ENCODE measurements at places on chromosomes 11 and 22.

DNA sequence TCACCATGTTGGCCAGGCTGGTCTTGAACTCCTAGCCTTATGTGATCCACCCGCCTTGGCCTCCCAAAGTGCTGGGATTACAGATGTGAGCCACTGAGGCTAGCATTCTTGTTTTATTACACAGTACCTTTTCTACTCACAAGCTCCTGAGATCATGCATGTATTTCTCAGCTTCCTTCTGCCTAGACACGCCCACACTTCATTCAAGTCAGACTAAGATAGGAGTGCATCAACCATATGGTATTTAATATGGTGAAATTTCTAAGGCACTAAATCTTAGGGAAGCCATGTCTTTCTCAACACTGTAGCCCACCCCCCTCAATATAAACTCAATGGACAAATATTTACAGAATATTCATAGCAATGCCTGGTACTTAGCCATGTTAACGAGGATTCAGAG is 62.1 kb downstream of the SLC25A17 start:
- no peak for DNase-seq

GRCh38 chr11:96044747-96045146 is 120.8 kb upstream of the MTMR2 start:
- no peak for DNase-seq

GRCh38 chr22:19639610-19640135 is 74.6 kb upstream of the SEPTIN5 start:
- DNase-seq, result no peak

DNA sequence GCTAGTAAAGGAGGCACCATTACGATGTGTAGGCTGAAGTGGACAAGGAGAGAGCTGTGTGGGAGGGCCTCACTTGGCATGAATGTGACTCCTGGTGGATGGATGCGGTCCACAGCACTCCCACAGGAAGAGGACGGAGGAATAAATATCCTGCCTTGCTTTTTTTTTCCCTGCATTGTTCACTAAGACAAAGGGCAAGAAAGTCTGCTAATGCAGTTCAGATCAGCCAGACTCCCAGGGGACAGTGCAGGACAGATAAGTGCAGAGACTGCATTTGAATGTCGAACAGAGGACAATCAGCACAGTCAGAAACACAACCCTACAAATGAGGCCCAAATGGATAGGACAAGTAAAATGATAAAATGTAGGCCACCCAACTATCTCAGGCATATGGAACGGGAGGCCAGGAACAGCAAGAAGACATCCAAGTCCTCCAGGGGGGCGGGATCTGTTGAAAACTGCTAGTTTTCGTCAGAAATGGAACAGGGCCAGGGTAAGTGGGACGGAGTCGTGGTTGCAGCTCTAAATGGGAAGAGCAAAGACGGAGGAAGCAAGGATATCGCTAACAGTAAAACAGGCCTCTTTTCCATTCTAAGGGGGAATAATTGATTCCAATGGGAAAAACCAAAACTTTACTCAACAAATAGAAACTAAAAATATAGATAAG is 25.2 kb upstream of the OR8B8 start:
- no peak for DNase-seq

- no peak for DNase-seq
Measured at GRCh38 chr11:64037027-64037634, 1.4 kb downstream of the FLRT1 start.

GRCh38 chr22:31945971-31946680 is 1.8 kb downstream of the YWHAH start:
- DNase-seq, result no peak

DNA sequence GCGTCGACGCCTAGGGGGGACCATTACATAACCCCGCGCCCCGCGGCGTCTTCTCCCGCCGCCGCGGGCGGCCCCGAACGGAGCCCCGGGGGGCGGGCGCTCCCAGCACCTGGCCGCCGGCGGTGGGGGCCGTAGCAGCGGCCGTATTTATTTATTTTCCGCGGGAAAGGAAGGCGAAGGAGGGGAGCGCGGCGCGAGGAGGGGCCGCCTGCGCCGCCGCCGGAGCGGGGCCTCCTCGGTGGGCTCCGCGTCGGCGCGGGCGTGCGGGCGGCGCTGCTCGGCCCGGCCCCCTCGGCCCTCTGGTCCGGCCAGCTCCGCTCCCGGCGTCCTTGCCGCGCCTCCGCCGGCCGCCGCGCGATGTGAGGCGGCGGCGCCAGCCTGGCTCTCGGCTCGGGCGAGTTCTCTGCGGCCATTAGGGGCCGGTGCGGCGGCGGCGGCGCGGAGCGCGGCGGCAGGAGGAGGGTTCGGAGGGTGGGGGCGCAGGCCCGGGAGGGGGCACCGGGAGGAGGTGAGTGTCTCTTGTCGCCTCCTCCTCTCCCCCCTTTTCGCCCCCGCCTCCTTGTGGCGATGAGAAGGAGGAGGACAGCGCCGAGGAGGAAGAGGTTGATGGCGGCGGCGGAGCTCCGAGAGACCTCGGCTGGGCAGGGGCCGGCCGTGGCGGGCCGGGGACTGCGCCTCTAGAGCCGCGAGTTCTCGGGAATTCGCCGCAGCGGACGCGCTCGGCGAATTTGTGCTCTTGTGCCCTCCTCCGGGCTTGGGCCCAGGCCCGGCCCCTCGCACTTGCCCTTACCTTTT is at the start of gene EP300:
Gene EP300 (plus strand): TSS at position 570 of the 795 bp plus-strand sequence. CDS start 413 bp downstream, outside the sequence.
- DNase-seq, result peak; percentile 74

GRCh38 chr11:104968856-104969776 is 742 bp upstream of the CASP4 start:
- DNase-seq, result no peak

DNA sequence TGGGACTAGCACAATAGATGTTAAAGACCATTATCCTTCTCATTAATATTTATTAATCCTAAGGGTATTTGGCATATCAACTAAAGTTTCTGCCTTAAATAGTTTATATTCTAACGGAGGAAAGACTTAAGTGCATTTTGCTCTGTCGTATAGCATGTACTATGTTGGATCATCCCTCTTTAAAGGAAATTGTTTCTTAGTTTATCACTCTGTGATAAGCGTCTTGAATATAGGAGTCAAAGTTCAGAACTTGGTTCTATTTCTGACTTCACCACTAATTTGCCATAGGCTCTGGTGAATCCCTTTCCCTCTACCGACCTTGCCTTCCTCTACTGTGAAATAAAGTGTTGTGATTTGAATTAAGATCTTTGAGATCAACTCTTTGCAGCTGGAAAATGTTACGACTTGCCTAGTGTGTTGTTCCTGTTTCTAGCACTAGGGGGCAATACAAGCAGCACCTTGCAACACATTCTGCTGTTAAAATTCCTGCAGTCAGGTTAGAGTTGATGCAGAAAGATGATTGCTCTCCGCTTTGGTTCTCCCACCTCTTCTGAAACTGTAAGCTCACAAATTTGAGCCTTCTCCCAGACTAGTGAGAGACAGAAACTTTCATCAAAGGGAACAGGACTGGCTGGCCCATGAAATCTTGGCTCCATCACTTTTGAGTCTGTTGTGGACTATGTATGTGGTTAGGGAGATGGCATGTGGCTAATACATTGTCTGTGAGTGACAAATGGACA is 27.8 kb upstream of the ZNRF3 start:
- DNase-seq, result no peak

DNA sequence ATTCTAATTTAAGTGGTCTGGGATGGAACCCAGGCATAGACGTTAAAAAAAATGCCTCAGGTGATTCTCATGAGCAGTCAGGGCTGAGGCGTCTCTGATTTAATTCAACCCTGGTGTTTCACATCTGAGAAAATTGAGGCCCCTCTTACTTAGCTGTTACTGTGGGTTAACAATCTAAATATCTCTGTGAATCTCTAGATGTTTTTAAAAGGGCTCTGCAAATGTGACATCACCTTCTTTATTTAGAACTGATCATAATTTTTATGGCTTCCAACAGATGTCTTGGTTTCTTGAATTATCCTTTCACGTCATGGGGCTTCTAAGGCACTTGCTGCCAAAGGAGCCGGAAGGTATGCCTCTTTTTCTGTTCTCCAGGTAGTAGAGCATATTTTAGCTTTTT is 76.1 kb upstream of the LIN7C start:
- DNase-seq, result no peak

DNA sequence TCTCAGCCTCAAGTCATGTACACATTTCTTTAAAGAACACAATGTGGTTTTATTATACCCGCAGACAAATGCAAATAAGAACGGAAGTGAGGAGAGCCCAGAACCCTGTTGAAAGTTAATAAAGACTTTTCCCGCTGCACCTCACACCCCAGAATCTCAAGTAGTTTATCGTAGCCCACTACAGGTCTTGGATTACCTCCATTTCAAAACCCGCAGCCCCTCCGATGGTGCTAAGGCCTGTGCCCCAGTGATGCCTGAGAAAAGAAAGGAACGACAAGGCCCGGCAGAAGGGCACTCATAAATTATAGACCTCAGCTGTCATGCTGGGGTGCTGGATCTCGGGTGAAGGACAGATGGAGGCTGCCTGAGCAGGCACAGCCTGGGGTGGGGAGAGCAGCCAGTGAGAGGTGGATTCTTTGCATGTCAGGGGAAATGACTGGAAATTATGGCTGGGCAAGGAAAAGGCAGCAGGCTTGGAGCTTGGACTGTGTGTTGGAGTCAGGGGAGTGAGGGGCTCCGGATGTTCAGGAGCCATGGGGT is 354.1 kb downstream of the NTM start:
- DNase-seq, result no peak

- DNase-seq, result no peak
Measured at GRCh38 chr22:42769238-42769573, 48.5 kb upstream of the A4GALT start.

DNA sequence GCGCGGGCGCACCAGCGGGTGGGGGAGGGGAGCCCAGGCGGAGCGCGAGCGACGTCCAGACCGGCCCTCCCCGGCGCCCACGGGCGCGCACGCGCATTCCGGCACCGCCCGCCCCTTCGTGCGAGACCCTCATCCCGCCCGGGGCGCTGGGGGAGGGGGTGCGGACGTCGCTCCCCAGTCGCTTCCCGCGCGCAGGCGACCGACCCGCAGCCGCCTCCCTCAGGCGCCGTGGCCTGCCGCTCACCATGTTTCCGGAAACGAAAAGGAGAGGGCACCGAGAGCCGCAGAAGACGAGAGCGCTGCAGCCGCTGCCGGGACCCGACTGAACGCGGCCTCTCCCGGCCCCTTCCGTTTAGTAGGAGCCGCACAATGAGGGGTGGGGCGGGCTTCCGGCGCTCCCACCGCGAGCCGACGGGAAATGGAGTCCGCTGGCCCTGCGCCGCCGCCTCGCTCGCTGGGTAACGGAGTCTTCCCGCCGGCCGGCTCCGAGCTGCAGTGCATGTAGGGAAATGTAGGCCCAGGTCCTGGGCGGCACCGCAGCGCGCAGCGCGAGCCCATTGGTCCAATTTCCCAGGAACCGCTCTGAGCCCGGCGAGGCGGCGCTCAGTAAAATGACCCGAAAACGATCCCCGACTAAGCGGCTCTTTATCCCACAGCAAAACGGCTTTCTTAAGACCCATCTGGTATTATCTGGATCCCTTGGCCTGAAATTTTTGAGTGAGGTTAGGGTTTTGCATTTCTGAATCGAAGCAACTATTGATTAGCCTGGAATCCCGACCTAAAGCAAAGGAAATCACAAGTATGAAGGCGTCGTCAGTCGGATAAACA is at the start of gene CFL1:
Gene CFL1 (minus strand): TSS at position 328 of the 828 bp plus-strand sequence. CDS start 81 bp downstream, at position 247.
- DNase-seq, result peak; percentile 93

DNA sequence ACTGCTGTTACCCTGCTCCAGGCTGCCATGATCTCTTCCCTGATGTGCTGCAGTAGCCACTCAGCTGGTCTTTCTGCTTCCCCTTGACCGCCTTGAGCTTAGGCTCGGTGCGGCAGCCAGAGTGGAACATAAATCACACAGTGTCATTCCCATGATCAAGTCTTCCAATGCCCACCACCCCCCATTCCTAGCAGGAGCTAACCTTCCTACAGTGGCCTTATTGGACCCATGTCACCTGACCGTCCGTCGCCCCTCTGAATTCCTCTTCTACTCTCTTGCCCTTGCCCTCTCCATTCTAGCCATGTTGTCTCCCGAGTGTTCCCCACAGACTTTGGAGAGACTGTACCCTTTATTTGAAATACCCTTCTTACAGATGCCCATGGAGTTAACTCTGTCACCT is 43.4 kb downstream of the OTOG start:
- DNase-seq, result no peak

- DNase-seq, result no peak
Measured at GRCh38 chr11:48050304-48050703, 69.9 kb downstream of the PTPRJ start.

- no peak for DNase-seq
Measured at GRCh38 chr22:20653012-20653794, 120.7 kb upstream of the SERPIND1 start.

DNA sequence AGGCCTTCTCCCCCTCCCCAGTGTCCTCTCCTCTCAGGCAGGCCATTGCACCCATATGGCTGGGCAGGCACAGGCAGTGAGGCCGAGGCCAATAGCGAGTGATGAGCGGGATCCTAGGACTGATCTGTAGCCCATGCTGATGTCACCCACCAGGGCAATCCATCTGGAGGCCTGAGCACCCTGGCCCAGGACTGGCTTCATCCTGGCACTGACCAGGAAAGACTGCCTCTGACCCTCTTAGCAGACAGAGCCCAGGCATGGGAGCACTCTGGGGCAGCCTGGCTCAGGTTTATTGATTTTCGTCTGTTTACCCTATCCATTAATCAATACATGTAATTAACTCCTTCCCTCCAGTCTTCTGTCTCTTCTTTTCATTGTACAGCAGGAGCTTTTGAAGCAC is 5.1 kb upstream of the TIRAP start:
- DNase-seq, result no peak

- DNase-seq, result no peak
Measured at GRCh38 chr11:125356797-125357196, 139.3 kb downstream of the FEZ1 start.

DNA sequence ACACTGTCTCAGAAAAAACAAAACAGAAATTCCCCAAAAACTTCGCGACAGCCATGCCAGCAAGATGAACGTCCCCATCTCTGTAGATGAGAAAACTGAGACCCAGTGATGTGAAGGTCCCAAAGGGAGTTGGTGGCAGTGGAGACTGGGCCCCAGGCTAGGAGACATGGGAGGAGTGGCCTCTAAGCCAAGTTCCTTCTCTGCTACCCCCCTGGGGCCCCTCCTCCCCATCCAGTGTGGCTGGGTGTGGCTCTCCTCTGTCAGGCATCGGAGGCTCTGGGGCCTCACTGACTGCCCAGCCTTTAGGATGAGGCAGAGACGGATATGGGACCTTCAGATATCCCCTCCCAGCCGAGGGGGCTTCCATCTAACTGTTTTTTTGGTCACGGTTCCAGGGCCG is 9.8 kb downstream of the RELT start:
- DNase-seq, result no peak

- DNase-seq, result no peak
Measured at GRCh38 chr11:131246663-131247062, 123.8 kb upstream of the NTM start.

Data from stimulated activated CD4-positive, alpha-beta T cell treated with anti-CD3 and anti-CD28 coated beads, Interleukin-15, amount 100 ng/mL, for 1 hour (primary cell).